ENCODE measurements at places on chromosomes 2 and 18.

DNA sequence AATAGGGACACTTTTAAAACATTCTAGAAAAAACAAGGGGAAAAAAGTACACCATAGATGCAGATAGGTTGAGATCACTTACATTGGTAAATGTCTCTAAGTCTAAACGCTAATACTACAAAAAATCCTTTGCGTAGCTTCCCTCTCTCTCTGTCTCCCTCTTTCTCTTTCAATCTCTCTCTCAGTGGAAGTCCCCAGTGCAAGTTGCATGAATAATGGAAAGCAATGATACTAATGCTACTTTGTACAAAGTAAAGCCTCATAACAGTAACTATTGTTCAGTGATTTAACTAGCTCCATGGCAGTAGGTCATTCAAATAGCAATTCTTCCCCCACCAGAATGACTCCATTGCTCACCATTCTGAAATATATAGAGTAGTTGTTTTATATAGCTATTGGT lies 12.8 kb downstream of the MEIS1 start:
- DNase-seq: no peak

- no peak for DNase-seq
Measured at GRCh38 chr2:64203131-64203857, 59.1 kb upstream of the PELI1 start.

- no peak for DNase-seq
Measured at GRCh38 chr2:159208438-159208837, 78.1 kb downstream of the WDSUB1 start.

DNA sequence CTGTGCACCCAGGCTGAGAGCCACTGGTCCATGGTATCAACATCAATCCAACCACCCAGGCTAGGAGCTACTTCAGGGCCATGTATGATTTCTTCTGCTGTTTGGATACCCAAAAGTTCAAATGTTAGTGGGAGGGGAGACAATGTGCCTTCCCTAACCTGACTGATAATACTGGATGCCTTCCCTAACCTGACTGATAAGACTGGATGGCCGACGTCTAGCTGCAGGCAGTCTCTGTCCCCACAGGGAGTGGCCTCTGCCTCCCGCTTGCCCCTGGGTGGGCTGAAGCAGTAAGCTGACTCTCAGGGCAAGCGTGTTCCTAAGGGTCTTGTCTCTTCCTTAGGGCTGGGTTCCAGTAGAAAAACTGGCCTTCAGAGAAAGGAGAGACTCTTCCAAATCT lies 65.8 kb downstream of the ZAP70 start:
- no peak for DNase-seq

GRCh38 chr2:159890551-159891266 lies 92.7 kb upstream of the CD302 start:
- no peak for DNase-seq

DNA sequence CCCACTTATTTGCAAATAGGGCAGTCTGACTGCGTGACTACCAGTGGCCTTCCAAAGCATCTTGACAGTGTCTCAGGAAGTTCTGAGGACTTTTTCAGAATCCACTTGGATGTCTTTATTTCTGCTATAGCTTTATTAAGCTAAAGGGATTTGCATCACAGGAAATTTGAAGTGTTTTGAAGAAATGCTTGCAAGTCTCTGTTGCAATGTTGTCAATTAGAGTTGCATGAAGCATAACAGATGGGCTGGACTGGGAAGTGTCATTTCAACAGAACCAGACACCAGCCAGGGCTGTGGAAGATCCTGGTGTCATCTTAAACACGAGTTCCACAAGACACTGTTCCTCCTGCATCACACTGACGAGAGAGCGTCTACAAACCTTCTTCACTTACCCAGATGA lies 224.5 kb downstream of the EN1 start:
- DNase-seq: no peak

GRCh38 chr2:27627963-27628766 lies 647 bp downstream of the CCDC121 start:
- peak; percentile 77 for DNase-seq

- no peak for DNase-seq
Measured at GRCh38 chr2:221655300-221655699, 83.2 kb upstream of the EPHA4 start.

DNA sequence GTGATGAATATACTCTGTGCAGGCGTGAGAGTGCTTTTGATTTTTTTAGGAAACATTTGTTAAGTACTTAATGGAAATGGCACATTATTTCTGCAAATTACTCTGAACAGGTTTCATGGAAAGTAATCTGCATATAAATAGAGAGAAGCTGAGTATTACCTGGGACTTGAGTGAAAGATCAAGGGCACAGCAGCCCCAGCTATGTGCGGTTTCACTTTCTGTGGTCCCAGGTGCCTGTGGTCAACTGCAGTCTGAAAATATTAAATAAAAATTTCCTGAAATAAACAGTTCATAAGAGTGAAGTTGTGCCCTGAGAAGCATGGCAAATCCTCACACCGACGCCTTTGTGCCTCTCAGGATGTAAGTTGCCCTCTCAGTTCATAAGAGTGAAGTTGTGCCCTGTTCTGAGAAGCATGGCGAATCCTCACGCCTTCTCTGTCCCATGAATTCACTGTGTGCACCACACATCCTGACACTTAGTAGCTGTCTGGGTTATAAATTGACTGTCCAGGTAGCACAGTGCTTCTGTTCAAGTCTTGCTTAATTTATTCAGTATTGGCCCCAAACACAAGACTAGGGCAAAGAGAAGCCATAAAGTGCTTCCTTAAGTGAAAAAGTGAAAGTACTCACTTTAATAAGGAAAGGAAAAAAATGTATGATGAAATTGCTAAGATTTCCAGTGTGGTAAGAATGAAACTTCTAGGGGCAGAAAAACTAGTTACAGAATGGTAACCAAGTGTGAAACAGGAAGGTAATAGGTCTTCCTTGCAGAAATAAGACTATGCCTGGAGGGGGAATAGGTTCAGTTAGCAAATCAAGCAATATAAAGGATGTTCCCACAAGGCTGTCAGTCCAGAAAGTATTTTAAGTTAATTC lies 4.3 kb upstream of the SNTG2 start:
- no peak for DNase-seq

GRCh38 chr2:191151331-191151730 lies 537 bp upstream of the STAT4 start:
- no peak for DNase-seq

DNA sequence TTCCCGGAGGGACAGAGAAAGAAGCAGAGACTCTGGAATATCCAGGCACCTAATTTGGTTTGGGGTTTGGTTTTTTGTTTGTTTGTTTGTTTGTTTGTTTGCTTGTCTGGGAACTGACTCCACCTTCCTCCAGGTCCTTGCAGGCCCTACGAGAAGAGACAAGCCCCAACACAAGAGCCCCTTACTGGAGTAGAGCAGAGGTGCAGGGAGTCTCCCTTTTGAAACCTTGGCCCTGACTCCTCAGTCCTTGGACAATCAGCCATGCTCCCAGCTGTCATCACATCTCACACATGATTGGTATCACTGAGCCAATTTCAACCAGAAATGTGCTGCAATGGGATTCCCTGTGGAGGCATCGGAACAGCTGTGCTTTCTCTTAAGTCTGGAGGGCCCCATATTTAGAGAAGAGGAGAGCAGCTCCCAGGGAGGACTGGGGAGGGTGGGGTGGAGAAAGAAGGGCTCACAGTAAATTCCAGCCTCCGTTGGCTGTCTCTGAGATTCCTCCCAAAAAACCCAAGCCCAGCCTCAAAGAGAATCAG lies 279.9 kb upstream of the NCKAP5 start:
- DNase-seq: no peak

- DNase-seq: no peak
Measured at GRCh38 chr2:102064679-102065674, 73.2 kb downstream of the IL1R2 start.
